ENCODE measurements at places on chromosomes 12 and 14. TPM values are rescaled to one million over a fixed set of nuclear protein-coding genes. Genes with fewer than 3 reads are reported as not detected.

- H3K27ac ChIP-seq = peak overlapping the region; percentile 85
- H3K4me3 ChIP-seq = peak overlapping the region; percentile 23
- no peaks in the 10 kb centered on the region for H3K27me3 ChIP-seq
- no peaks in the 10 kb centered on the region for H3K36me3 ChIP-seq
These were observed 22.9 kb upstream of the KTN1 start for GRCh38 chr14:55556929-55557623.

DNA sequence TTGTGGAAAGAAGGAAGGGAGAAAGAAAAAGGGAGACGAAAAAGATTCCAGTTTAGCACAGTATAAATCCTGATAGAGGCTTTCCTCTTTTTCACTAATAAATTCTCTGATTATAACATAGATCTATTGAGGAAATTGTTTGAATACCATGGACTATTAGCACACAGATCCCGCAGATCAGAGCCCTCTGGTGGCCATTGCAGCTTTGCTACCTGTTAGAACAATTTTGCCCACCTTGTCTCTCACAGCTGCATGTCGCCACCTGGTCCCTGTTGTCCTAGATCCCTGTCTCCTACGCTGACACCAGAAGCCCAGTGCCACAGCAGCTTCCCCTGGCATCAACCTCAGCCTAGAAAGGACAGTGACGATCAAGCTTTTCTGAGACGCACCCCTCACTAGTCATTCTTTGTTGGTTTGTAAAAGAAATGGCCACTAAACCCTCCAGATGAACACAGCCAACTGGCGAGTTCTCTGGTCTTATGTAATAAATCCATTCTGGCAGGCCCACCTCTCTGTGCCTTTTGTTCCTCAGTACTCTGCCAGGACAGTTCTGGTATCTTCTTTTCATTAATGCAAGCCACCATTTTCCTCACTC, 9.9 kb downstream of the GPHB5 start:
- H3K27me3 ChIP-seq = no peaks in the 10 kb centered on the region
- H3K4me1 ChIP-seq = no peaks in the 10 kb centered on the region
- no peak overlapping the region for H3K27ac ChIP-seq
- DNase-seq = peak; percentile 4
- H3K4me3 ChIP-seq = no peak overlapping the region
- no peaks in the 10 kb centered on the region for H3K36me3 ChIP-seq

DNA sequence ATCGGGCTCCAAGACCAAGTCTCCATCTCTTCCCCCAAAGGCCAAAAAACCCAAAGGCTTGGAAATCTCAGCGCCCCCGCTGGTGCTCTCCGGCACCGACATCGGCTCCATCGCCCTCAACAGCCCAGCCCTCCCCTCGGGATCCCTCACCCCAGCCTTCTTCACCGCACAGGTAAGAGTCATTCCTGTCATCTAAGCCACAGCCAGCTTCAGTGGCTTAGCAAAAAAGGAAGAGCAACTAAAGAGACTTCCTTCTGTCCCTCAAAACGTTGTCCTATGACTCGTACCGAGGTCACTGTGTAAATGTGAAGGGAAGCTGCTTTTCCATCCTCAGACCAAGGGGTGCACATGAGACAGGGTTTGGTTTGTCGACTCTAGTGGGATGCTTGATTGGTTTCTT, 53.4 kb downstream of the ELK3 start:
- H3K27ac ChIP-seq = no peak overlapping the region
- no peaks in the 10 kb centered on the region for H3K27me3 ChIP-seq
- no peak for DNase-seq
- no peak overlapping the region for H3K4me3 ChIP-seq
- H3K4me1 ChIP-seq = no peaks in the 10 kb centered on the region

GRCh38 chr12:53241623-53242412, 9.8 kb upstream of the RARG start:
- no peak for DNase-seq
- no peak overlapping the region for H3K27ac ChIP-seq
- H3K27me3 ChIP-seq = peaks cover 12% of the 10 kb centered on the region
- H3K36me3 ChIP-seq = no peaks in the 10 kb centered on the region

DNA sequence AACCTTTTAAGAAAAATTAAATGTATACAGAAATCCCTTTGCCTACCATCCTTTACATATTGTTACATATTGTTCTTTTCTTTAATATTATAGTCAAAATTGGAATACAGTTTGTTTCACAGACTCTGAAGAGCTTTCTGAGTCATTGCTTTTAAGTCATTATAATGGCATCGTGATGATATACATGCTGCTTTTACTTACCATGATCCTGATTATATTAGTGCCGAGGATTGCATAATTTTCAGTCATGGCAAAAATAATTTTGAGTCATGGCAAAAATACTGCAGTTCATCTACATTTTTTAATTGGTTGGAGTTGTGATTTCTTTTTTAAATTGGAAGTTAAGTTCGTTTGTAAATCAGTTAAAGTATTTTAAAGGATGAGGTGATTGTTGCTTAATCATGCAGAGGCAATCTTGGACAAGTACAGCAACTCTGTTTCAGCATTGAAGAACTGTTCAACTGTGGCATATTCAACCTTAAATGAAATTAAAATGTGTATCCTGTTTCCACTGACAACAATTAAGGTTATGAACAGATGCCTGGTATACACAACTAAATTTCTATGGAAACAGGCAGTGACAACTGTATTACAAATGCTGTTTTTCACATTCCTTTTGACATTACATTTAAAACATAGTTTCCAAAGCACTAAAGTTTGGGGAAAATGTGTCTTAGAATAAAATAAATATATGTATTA, 142.3 kb downstream of the PCNX1 start:
- no peak overlapping the region for H3K27ac ChIP-seq
- H3K27me3 ChIP-seq = no peaks in the 10 kb centered on the region
- no peak overlapping the region for H3K4me3 ChIP-seq
- no peak for DNase-seq

- DNase-seq = no peak
- H3K27ac ChIP-seq = no peak overlapping the region
- no peaks in the 10 kb centered on the region for H3K4me1 ChIP-seq
- H3K36me3 ChIP-seq = no peaks in the 10 kb centered on the region
These were observed 225.8 kb downstream of the C12orf42 start for GRCh38 chr12:103269946-103270345.

GRCh38 chr14:91523972-91524371, 13.9 kb upstream of the PPP4R3A start:
- H3K36me3 ChIP-seq = no peaks in the 10 kb centered on the region
- no peak for DNase-seq
- no peak overlapping the region for H3K4me3 ChIP-seq
- no peaks in the 10 kb centered on the region for H3K27me3 ChIP-seq

- H3K4me3 ChIP-seq = no peak overlapping the region
- DNase-seq = no peak
- peaks cover 12% of the 10 kb centered on the region for H3K4me1 ChIP-seq
These were observed 6.5 kb downstream of the DYNC1H1 start for GRCh38 chr14:101970830-101971400.

GRCh38 chr12:76290963-76291859, 57.0 kb downstream of the BBS10 start:
- no peak overlapping the region for H3K27ac ChIP-seq
- H3K27me3 ChIP-seq = no peaks in the 10 kb centered on the region
- H3K4me3 ChIP-seq = no peak overlapping the region
- no peaks in the 10 kb centered on the region for H3K36me3 ChIP-seq

- H3K36me3 ChIP-seq = no peaks in the 10 kb centered on the region
- no peak overlapping the region for H3K4me3 ChIP-seq
- no peaks in the 10 kb centered on the region for H3K4me1 ChIP-seq
- H3K27ac ChIP-seq = no peak overlapping the region
These were observed 798.9 kb downstream of the SLC6A15 start for GRCh38 chr12:84113666-84114065.

GRCh38 chr14:101024686-101025085, 121.2 kb upstream of the RTL1 start:
- no peaks in the 10 kb centered on the region for H3K4me1 ChIP-seq
- H3K27ac ChIP-seq = no peak overlapping the region
- no peak overlapping the region for H3K4me3 ChIP-seq
- no peak for DNase-seq
- peaks cover 74% of the 10 kb centered on the region for H3K36me3 ChIP-seq

- peak; percentile 97 for DNase-seq
- peaks cover 50% of the 10 kb centered on the region for H3K4me1 ChIP-seq
- peak overlapping the region; percentile 94 for H3K27ac ChIP-seq
- H3K4me3 ChIP-seq = peak overlapping the region; percentile 53
- no peaks in the 10 kb centered on the region for H3K36me3 ChIP-seq
These were observed 236.1 kb upstream of the PLEKHG7 start for GRCh38 chr12:92466391-92467305.

- no peaks in the 10 kb centered on the region for H3K4me1 ChIP-seq
- no peaks in the 10 kb centered on the region for H3K36me3 ChIP-seq
- H3K27me3 ChIP-seq = no peaks in the 10 kb centered on the region
These were observed 36.2 kb upstream of the RESF1 start for GRCh38 chr12:31923063-31923412.

GRCh38 chr12:127803545-127803944, 463.4 kb upstream of the TMEM132C start:
- DNase-seq = no peak
- H3K36me3 ChIP-seq = no peaks in the 10 kb centered on the region
- H3K4me3 ChIP-seq = no peak overlapping the region

DNA sequence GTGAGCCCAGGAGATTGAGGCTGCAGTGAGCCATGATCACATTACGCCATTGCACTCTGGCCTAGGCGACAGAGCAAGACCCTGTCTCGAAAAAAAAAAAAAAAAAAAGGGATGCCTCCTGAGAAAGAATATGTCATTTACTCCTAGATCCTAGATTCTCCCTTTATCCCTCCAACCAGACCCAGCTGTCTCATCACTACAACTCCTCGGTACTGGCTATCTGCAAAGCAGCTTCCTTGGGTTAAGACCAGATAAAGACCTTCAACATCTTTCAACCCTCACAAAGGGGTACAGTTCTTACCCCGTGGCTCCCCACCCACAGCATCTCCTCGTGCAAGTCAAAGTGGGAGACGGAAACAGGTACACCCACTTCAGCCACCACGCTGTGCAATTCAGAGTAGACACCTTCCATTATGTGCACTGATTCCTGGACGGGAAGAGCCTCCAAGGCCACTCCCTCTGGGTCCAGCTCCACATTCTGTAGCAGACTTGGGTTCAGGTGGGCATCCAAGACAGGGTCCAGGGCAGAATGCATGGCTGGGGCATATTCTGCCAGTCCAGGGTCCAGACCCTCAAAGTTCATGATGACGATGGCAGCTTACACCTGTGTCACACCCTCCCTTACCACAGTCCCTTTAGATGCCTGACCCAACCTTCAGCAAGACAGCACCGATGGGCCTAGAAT, 1.1 kb downstream of the PAN2 start:
- no peaks in the 10 kb centered on the region for H3K27me3 ChIP-seq
- no peaks in the 10 kb centered on the region for H3K36me3 ChIP-seq
- peaks cover 8% of the 10 kb centered on the region for H3K4me1 ChIP-seq

- H3K4me1 ChIP-seq = no peaks in the 10 kb centered on the region
- no peak overlapping the region for H3K4me3 ChIP-seq
- no peak overlapping the region for H3K27ac ChIP-seq
- H3K27me3 ChIP-seq = no peaks in the 10 kb centered on the region
These were observed 31.5 kb upstream of the GZMB start for GRCh38 chr14:24665440-24665991.

GRCh38 chr12:93939641-93940325, 208.6 kb upstream of the PLXNC1 start:
- no peaks in the 10 kb centered on the region for H3K4me1 ChIP-seq
- no peak overlapping the region for H3K27ac ChIP-seq
- no peak for DNase-seq
- no peaks in the 10 kb centered on the region for H3K27me3 ChIP-seq

- no peak for DNase-seq
- H3K4me3 ChIP-seq = no peak overlapping the region
- H3K27me3 ChIP-seq = no peaks in the 10 kb centered on the region
- H3K27ac ChIP-seq = no peak overlapping the region
- H3K36me3 ChIP-seq = no peaks in the 10 kb centered on the region
These were observed 13.4 kb downstream of the CLSTN3 start for GRCh38 chr12:7143564-7143963.

DNA sequence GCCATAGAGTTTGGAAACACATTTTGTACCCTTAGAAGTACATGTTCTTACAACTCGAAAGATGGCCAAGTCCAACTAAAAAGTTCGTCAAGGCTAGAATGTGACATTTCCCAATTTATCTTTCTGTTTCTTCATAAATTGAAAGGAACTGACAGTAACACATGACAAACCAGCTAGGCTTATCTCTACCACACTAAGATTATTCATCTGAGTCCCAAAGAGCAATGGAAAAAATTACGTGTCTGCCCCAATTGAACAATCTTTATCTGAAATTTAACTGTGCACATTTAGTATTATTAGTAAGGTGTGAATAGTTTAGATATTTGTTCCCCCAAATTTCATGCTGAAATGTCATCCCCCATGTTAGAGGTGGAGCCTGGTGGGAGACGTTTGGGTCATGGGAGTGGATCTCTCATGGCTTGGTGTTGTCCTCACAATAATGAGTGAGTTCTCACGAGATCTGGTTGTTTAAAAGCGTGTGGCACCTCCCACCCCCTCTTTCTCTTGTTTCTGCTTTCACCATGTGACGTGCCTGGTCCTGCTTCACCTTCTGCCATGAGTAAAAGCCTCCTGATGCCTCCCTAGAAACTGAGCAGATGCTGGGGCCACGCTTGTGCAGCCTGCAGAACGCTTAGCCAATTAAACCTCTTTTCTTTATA, 13.3 kb downstream of the CPM start:
- no peak for DNase-seq
- no peaks in the 10 kb centered on the region for H3K4me1 ChIP-seq
- H3K27me3 ChIP-seq = no peaks in the 10 kb centered on the region
- no peak overlapping the region for H3K4me3 ChIP-seq
- no peak overlapping the region for H3K27ac ChIP-seq

DNA sequence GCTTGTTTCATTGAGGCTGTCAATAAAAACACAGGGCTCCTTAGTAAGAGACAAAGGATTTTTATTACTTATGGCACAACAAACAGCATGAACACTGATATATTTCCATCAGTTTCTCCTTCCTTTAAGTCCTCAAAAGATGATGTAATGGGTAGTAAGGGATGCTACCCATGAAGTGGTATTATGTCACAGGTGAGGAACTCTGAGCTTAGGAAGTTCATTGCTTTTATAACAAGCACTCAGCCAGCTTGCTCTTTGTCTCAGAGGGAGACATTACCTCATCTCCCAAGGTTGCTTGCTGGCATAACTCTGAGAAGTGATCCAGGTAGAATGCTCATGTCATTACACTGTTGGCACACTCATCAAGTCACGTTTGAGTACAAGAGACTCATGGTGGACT, 287.0 kb upstream of the OR4E1 start:
- no peak overlapping the region for H3K4me3 ChIP-seq
- H3K27me3 ChIP-seq = no peaks in the 10 kb centered on the region
- no peaks in the 10 kb centered on the region for H3K36me3 ChIP-seq
- H3K27ac ChIP-seq = no peak overlapping the region

- H3K4me3 ChIP-seq = no peak overlapping the region
- H3K27ac ChIP-seq = no peak overlapping the region
- no peaks in the 10 kb centered on the region for H3K4me1 ChIP-seq
- H3K36me3 ChIP-seq = no peaks in the 10 kb centered on the region
These were observed 55.2 kb downstream of the CCDC60 start for GRCh38 chr12:119389687-119390086.

Gene GNB3
- 2.2 TPM for total RNA-seq

Gene RDH5
- total RNA-seq = 2.0 TPM

Gene GALNT9
- total RNA-seq = 0.08 TPM

Gene NOXRED1
- total RNA-seq = not detected

Gene CCDC198
- 0.25 TPM for total RNA-seq

Gene HOXC4
- total RNA-seq = 4.7 TPM

Gene MBIP
- total RNA-seq = 28.2 TPM

Gene CNTN1
- 0.02 TPM for total RNA-seq

Gene PDZRN4
- not detected for total RNA-seq

Gene SPTSSA
- total RNA-seq = 53.3 TPM
